GM23338 (cell line): ENCODE measurements at places on chromosomes 7 and 10.

DNA sequence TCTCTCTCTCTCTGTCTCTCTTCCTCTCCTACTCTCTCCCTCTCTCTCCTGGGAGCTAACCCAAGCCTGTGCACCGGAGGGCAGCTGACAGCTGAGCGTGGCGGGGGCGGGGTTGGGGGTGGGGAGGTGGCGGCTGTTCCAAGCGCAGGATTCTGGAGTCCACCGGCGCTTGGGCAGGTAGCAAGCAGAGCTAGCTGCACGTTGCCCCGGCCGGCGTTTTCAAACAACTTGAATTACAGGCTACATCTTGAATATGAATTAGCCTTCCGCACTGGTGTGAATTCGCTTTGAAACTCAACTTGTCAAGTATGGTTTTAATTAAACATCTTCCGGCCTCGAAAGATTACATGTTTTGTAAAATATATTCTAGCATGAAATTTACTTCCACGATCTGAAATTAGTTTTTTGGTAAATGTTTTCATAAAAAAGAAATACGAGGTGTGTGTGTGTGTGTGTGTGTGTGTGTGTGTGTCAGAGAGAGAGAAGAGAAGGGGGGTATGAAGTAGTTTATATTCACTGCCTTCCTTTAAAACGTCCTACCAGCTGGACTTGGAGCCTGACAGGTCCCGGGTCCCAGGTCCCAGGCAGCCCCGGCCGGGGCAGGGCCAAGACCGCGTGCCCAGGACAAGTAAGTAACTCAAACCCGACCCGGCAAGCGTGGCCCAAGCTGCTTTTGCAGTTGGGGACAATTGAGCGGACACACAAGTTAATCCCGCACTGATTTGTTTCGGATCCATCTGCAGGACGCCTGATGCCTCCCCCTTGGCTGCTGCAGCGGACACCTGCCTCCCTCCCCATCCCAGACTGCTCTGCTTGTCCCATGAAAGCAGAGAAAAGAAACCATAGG, 9.0 kb upstream of the DLX6 start:
- peak; percentile 78 for DNase-seq

DNA sequence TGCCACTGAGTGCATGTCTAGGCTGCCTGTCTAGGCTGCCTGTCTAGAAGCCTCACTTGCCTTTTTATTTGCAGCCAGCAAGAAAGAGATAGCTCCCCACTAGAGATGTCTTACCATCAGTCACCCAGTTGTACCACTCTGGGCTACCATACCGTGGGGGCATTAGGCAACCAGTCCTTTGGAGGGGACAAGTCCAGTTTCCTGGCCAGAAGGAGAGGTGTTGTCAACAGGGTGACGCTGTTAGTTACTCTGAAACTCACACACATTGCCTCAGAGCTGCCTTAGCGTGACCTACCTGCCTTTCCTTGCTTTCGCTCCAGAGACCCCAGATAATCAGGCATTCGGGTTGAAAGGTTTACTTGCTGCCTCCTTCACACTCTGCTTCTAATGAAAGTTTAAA, 155.4 kb downstream of the CELF2 start:
- DNase-seq: no peak

DNA sequence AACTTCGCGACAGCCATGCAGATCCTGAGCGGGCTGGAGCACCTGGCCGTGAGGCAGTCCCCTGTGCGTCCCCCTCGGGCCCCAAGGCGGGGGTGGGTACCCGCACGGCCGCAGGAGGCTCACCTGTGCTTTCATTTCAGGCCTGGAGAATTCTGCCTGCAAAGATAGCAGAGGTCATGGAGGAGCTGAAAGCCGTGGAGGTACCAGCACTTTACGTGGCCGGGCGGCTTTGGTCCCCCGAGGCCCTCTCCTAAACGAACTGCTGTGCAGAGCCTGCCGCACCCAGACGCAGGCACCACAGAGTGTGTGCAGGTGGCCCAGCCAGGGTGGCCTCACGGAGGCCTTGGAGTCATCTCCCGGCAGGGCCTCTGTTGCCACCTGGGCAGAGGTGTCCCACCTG, 11.1 kb upstream of the UTF1 start:
- DNase-seq: no peak

DNA sequence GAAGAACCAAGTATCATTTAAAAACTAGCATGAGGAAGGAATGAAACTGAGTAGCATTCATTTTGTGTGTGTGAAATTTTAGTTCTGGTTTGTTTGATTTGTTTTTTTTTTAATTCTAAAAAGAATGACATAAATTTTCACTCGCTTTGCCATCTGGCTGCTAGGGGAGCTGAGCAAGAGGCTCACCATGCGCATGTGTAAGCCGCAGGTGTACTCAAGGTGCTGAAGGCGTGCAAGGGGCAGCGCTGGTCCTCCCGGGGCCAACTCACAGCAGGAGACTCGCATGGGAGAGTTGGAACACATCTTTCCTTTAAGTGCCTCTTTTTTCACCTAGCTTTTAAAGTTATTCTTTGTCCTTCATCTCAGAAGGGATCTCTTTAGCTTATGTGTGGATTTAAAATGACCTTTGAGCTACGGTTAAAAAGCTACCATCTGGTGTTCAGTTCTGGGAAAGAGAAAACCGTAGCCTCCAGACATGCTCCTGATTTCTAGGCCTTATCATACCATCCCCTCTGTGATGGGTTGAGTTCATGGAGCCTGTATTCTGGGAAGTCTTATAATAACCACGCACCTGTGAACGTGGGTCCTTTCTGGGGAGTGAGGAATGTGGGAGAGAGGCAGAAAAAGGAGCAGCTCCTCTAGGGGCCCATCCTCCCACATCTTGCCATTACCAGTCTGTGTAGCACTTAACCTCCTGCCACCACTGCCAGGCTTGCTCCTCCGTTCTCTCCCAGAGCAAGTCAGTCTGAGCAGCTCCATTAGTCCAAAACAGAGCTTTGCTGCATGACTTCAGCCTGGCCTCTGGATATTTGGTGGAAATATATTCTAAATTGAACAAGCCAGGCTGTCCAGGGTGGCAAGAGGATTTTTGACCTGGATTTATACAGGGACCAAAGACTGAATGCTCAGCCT, 61.9 kb downstream of the KLHDC10 start:
- no peak for DNase-seq

DNA sequence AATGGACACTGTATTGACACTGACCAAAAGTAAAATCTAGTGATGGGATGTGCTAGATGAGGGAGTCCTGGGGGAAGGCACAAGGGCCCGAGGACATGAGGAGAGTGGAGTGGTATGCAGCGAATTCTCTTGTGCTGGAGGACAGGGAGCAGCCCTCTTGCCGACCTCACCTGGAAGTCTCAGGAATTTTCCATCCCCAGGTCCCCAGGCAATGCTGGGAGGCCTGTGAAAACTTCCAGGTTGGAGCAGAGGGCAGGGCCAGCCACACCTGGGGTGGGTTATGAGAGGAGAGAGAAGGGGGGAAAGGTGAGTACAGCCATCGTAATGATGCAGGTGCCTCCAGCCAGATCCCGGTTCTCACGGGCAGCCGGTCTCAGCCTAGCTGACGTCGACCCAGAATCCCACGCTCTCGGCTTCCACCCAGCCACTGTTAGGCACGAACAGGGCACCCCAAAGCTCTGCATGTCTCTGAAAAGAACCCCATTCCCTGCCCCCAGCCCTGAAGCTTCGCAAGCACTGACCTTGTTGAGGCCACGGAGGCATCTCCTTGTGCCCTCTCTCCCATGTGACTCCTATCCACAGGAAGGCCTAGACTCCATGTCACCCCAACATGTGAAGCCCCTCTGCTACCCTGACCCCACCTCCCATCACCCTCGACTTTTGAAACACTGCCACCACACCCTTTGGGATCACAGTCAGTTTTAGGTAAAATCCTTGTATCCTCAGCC, 239.7 kb upstream of the MYO3A start:
- DNase-seq: no peak

DNA sequence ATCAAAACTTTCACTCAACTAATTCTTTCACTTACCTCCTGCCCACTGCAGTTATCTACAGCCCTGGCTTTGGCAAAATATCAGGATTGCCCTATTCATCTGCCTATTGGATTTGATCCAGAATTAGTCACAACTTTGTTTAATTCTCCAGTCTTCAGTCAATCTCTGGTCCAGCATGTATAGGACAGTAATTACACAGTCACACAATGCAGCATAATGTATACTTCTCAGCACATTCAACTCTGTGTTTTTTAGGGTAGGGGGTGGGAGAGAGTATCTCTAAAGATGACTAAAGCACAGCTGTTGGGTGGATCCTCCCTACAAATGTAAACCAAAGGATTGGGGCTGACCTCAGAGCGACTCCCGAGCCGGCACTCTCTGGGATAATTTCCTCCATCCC, 17.7 kb upstream of the NRP1 start:
- DNase-seq: no peak

DNA sequence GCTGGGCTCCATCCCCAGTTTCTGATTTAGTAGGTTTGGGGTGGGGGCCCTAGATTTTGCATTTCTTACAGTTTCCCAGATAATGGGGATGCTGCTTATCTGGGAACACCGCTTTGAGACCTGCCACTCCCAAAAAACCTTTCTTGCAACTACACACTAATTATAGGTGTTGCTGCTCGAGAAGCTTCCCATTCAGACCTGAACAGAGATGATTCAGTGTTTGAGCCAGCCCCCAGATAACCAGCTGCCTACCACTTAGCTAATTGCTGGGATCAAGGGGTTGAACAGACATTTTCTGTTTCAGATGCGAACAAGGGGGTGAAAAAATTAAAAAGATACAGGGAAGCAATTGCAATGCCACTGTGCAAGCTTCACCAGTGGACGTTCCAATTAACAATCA, 448.5 kb downstream of the KCNMA1 start:
- no peak for DNase-seq

DNA sequence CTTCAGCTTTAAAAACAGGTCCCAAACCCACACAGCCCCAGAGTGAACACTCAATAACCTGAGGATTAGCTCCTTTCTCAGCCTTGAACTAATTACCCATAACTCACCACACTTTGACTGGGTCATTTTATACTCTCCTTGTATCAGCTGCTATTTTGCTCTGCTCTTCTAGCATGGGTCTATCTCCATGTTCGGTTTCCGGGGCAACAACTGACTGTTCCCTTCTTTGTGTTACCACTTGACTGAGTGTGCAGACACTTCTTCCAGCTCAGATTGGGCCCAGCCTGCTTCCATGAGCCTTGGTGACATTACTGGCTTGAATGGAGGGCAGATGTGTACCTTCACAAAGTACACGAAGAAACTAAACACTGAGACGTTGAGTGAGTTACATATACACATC, 31.5 kb upstream of the PRPS1L1 start:
- DNase-seq: no peak

DNA sequence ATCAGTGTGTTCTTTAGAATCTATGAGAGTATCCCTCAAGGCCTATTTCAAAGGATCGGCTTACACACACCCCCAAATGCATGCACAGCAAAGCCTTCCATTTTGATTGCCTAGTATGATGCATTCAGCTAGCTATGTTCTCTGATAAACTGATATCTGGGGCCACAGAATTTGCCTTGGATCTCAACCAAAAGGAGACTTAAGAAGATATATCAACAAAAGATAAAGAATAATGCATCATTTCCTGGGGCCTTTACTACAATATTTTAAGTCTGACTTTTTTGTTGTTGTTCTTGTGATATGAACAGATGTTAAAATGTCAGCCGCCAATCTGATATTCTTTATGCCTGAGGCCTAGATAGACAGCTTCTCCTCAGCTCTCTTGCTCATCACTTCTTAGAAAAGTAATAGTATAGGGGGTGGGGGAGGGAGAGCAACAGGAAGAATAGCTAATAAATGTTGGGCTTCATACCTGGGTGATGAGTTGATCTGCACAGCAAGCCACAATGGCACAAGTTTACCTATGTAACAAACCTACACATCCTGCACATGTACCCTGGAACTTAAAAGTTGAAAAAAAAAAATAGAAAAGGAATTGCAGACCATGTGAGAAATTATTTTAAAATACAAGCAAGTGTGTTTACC, 792.9 kb upstream of the GHITM start:
- no peak for DNase-seq

GRCh38 chr7:30923774-30924413, 12.2 kb downstream of the AQP1 start:
- no peak for DNase-seq
